ENCODE measurements at places on chromosomes 1 and 21.

- no peak for DNase-seq
Observed at GRCh38 chr1:199515261-199515660, 512.2 kb upstream of the NR5A2 start.

DNA sequence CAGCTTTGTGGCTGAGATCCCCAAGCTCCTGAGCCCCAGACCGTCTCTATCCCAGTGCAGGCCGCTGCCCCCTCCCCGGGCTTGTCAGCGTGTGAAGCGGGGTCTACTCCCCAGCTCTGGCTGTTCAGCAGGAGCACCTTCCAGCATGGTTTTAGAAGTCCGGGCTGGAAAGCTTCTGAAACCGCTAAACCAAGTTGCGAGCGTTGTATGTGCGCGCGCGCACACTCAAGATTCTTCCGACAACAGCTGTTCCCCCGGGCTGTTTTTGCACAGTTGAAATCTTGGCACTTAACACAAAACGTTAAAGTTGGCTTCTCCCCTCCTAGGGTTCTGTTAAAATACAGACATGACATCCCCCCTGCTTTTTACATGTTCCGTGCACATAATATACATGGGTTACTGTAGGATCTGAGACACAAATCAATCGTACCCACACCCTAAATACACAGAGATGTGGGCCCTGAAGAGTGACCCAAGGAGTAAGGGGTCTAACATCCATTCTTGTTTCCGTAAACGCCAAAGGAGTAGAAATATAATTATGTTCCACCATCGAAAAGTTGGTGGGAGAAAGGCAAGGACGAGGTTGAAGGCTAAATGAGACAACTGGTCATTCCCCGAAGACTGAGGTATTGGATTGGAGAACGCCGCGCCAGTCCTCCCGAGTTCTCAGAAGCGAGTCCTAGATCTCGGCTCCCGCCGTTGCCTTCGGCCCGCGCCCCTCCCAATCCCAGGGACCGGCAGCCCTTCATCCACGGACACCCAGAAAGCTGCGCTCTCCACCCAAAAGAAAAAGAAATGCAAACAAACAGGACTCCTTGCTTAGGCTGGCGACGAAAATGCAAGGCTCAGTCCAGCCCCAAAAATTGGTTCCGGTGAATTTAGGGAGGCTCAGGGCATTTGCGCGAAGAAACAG, 1.3 kb downstream of the TBX15 start:
- no peak for DNase-seq

GRCh38 chr1:156553860-156554485, 18.4 kb downstream of the IQGAP3 start:
- DNase-seq = no peak

GRCh38 chr21:40723317-40723716, 123.6 kb downstream of the DSCAM start:
- DNase-seq = no peak

DNA sequence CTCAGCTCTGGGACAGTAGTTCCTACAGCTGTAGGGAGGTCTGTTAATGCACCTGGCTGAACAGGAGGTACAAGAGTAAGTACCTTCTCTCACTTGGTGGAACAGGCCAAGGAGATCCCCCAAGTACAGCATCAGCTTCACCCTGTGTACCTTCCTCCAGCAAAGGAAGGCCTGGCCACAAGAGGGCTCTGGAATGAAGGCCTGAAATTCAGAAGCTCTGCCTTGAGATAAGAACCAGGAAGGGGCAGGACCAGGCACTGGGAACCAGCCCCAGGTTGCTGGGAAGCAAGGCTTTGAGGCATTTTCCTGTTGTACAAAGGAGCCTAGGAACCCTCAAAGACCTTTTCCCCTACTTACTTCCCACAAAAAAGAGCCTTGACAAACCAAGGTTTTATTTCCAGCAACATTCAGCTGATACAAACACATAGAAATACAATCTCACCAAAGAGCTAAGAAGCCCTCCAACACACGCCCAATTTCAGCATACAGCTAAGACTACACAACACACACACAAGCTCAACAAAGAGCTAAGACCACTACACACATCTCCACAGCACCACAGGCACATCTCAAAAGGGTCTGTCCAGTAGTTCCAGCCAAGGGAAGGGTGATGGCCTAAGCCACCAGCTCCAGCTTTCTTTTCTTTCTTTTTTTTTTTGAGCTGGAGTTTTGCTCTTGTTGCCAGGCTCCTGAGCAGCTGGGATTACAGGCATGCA, 23.5 kb downstream of the F11R start:
- peak; percentile 88 for DNase-seq

DNA sequence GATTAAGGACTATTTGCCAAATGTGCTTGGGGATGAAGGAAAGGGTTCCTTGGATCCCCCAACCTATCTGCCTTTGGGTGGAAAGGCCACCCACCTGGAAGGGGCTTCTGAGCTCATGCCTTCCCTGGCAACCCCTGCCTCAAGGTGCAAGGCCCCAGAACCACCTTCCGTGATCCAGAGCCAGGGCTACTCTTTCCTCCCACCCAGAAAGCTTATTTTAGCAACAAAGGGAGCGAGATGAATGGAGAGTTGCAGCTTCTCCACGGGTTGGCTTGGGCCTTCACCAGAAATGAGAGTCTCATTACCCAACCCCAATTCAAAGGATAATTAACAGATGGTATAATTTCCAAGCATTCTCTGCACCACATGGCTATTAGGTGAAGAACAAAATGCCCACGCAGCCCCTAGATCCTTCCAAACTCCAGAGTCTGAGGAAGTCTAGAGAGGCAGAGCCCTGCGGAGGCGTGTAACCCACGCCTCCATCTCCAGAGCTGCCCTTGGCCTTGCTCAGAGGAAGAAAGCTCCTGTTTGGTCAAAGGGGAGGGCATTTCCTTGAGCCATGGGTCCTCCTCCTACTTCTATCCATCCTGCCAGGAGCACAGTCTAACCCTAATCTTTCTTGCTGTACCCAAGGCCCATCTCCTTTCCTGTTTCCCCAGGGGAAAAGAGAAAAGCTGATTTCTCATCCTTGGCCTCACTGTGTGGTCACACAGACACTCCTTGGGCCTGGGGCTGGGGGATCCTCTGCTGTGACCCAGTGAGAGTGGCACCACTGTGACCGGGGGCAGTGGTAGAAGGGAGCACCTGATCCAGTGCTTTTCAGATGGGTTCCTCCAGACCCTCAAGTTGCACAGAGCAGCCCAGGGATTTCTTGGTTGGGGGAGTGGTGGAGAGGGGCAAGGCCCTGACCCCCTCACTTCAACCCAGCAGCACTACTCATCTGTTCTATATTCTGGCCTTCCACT, 1.7 kb upstream of the CELSR2 start:
- DNase-seq = no peak

GRCh38 chr1:118077331-118078045, 107.5 kb downstream of the SPAG17 start:
- DNase-seq = peak; percentile 45

- DNase-seq = no peak
Observed at GRCh38 chr1:182617014-182617429, 12.8 kb upstream of the RGS16 start.

DNA sequence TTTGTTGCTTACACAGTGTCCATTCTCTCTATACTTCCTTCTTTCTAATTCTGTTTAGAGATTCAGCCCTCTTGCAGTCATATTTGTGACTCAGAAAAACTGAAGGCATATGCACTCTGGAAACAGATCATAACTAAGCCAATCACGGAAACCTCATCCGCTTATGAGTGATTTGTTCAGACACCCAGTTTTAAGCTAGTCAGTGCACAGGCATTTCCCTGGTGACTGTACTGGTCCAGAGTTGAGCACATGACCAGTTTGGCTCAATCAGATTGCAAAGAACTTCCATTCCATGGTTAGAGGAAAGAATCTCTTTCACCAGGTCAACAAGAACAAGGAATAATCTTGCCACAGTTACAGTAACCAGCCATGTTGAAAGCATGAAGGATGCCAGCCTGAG, 69.2 kb upstream of the SGIP1 start:
- peak; percentile 95 for DNase-seq

DNA sequence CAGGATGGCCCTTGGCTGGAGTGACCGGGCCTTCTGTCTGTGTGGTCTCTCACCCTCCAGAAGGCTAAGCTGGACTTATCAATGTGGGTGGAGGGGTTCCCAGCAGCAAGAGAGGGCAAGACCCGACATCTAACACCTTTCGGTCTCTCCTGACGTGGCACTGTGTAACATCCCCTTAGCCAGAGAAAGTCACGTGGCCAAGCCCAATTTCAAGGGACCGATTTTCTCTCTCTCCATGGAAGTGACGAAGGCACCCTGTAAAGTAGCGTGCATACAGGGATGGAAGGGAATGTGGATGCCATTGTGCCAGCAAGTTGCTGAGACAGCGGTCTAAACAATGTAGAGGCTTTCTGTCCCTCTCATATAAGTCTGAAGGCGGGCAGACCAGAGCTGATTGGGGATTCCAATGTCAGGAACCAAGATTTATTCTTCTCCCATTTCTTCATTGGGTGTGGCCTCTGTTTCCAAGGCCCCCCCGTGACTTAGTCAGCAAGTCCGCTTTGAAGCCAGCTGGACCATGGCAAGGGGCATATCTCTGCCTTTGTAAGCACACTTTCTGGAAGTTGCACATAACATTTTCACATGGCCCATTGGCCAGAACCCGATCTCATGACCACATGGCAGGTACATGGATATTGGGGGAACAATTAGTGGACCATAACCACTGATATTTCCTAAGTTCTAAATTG, 12.5 kb downstream of the MX1 start:
- DNase-seq = no peak

DNA sequence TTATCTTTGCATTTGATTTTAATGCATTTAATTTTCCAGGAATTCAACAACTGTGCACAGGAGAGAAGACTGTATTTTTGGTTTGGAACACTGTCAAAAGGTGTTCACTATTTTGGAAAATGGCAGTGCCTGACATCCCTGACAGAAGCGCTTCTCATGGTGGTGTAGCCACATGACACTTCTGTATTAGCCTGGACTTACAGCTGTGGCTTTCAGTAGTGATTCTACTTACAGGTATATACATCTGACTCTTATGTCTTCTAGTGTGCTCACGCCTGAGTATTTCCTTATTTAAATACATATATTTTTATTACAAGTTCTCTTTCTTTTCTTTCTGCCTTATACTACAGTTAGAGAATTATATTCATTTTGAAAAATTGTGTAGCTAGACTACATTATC, 52.3 kb upstream of the C8B start:
- no peak for DNase-seq

All from lung microvascular endothelial cell (primary cell).